Esophagus muscularis mucosa (tissue), 4 donors: ENCODE measurements at places on chromosomes 7 and 10. TPM values are rescaled to one million over a fixed set of nuclear protein-coding genes. Genes with fewer than 3 reads are reported as not detected.

DNA sequence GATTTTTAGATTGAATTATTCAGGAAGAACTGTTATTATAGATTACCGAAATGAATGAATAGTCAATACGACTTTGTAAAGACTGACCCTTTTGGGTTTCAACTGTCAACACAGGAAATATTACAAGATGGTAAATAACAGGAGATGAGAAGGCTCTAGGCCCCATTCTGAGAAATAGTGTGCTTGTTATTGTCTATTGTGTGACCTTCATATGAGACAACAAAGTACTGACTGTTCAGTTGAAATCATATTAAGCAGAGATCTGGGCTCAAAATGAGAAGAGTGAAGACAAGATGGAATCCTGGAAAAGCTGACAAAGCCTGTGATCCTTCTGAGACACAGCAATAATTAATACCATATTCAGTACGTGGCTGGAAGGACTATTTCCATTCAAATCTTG lies 503.8 kb downstream of the INHBA start:
- no peak for DNase-seq

Gene THNSL1
- total RNA-seq, result 0.65 TPM

Gene OR2A1
- total RNA-seq, result 0.17 TPM

DNA sequence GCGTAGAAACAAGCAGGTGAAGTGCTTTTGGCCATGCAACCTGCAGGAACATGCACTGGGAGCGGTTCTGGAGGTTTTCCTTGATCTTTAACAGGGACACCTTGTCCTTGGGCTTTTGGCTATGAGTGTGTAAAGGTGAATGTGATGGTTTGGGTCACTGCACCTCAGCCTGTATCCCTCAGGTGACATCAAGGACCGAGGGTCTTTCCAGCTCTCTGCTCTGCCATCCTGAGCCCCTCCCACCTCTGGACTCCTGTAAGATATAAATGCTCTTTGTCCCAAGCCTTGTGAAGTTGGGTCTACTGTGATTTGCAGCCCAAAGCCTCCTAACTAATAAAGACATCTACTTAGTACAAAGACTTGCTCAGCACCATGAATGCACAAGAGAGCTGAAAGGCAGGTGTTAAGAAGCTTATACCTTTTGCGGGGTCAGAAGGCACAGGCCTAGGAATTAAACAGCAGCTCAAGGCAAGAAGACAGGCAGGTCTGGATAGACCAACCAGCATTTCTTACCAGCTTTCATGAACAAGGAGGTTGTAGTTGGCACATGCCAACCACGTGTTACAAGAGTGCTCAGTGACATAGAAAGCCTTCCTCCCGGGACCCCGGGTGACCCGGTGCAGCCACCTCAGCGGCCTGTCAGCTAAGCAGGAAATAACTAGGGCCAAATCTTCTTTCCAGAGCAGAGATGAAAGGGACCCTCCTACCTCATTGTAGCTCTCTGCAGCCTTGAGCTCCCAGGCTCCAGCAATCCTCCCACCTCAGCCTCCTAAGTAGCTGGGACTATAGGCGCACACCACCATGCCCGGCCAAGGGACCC lies 89.9 kb downstream of the CARD11 start:
- no peak for DNase-seq

GRCh38 chr7:36984041-36984521 lies 259.8 kb upstream of the AOAH start:
- no peak for DNase-seq

Gene SPDYE2
- total RNA-seq, result not detected

Gene TLX1
- not detected for total RNA-seq

DNA sequence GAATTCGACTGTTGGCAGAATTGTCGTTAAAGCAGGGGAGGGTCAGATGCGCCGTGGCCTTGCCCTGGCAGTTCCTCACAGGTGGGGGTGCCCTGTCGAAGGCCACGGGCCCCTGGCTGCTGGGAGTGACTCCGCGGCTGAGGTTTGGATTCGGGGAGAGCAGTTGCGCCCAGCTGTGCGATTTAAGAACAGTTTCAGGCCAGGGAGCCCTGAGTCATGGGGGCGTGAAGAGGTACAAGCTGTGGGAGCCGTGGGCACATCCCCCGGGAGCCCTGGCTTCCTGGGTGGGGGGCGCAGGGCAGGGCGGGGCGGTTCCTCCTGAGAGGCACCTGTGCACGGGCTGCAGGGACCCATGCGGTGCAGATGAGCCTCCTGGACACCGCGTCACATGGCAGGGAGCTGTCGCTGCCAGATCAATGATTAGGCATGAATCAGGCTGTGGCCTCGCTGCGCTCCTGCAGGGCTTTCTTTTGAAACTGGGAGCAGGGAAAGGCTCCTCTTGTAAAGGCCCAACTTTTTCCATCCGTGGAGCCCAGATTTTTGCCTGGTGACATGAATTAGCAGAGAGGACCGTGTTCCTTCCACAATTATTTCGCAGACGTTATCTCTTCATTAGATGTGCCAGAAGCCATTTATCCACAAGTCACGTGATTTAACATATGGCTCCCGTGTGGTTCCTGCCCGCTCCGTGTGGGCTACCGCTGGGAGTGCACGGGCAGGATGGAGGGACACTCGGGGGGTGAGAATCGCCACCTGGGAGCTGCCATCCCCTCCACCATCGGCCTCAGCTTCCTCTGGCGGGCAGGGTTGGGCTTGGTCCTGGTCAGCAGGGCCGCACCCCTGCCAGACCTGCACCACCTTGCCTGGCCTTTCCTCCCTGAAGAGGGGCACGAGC lies 918 bp downstream of the PWWP2B start:
- DNase-seq, result no peak

- DNase-seq, result no peak
Observed at GRCh38 chr7:112362053-112362650, 88.1 kb upstream of the IFRD1 start.

Gene ARHGAP22
- total RNA-seq, result 2.2 TPM

Gene OR2A12
- not detected for total RNA-seq

DNA sequence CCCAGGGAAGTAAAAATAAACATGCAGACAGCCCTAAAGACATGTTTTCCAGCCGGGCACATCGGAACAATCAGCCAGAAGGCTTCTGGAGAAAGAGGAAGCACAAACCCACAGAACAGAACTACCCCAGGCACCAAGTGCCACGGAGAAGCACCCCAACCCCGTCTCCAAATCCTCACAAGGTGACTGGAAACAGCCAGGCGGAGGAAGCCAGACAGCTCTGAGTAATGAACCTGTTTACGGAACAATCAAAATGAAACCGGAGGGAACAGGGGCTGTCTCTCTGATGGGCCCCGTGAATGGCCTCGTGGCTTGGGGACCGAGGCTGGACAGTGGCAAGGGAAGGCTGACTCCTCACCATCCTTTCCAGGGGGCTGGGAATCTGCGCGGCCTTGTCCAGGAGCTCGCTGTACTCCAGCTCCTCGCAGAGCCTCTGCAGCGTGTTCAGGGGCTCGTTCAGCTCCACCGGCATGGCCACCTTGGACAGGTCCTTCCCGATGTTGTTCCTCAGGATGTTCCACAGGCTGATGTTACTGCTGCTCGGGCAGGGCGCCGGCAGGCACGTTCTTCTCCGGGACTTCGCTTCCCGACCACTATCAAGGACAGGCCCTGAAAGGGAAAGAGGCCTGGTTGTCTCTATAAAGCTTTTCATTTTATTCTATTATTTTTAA lies 77.0 kb upstream of the GSDME start:
- no peak for DNase-seq

- DNase-seq, result no peak
Observed at GRCh38 chr10:79470096-79470495, 24.7 kb upstream of the ZCCHC24 start.

DNA sequence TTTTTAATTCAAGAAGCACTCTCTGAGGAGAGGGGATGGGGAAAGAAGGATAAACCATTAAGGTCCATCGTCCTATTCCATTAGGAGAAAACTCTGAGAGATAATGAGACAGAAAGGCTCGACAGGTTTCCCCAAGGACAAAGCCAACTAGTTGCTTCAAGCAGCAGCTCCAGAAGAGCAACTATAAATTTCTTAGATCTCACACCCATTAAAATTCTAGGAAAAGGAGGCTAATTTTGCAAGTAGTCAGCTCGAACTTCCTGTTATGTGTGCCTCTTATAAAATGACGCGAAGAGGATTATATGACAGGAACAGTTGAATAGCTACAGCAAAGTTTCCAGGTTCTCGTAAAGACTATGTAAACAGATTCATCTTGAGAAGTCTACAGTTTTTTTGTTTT lies 52.0 kb upstream of the ST8SIA6 start:
- no peak for DNase-seq

Gene GIMAP2
- 5.8 TPM for total RNA-seq

GRCh38 chr10:103512166-103512565 lies 18.7 kb downstream of the NEURL1 start:
- DNase-seq, result no peak

- no peak for DNase-seq
Observed at GRCh38 chr7:133560900-133561299, 308.0 kb downstream of the EXOC4 start.

- DNase-seq, result no peak
Observed at GRCh38 chr7:77205706-77206105, 6.1 kb upstream of the FGL2 start.

DNA sequence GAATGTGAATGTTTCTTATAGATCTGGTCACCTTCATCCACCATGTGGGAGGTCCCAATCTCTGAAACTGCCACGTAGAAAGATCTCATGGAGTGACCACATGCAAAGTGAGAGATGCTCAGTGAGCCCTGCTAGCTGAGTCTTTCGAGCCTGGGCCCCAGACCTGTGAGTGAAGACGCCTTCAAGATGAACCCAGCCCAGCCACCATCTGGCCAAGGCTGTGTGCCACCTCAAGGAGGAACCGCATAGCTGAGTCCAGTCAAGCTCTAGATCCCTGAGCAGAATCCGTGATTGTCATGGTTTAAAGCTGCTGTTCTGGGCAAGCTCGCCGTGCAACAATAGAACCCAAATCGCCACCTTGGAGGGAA lies 20.2 kb upstream of the PPIF start:
- DNase-seq, result no peak

DNA sequence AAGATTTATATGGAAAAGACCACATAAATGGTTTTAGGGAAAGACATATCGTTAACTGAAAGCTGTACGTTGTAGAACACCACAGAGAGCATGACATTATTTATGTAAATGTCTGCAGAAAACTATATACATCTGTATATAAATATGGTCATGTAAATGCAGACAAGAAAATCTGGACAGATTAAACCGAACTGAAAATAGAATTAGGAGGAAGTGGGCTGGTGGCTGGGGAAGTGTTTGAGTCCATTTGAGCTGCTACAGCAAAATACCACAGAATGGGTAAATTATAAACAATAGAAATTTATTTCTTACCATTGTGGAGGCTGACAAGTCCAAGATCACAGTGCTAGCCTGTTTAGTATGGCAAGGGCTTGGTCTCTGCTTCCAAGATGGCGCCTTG lies 56.3 kb upstream of the USP6NL start:
- DNase-seq, result no peak
